ENCODE measurements at places on chromosomes 6 and 20. TPM values are rescaled to one million over a fixed set of nuclear protein-coding genes. Genes with fewer than 3 reads are reported as not detected.

GRCh38 chr6:145626857-145627256 is 108.5 kb downstream of the EPM2A start:
- DNase-seq, result peak; percentile 55

DNA sequence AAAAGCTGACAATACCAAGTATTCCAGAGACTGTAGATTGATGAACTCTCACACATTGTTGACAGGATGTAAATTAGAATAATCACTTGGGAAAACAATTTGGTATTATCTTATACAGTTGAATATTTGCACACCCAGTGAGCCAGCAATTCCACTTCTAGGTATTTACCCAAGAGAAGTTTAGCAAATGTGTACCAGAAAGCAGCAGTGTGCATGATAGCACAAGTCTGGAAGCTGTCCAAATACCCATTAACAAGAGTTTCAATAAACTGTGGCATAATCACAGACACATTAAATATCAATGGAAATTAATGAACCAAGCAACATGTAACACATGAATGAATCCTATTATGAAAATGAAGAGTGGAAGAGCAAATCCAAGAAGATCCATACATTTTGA is 233.6 kb downstream of the TPBG start:
- no peak for DNase-seq

- no peak for DNase-seq
These were observed 95.7 kb downstream of the SLC23A2 start for GRCh38 chr20:4905613-4906012.

- no peak for DNase-seq
These were observed 341.8 kb downstream of the SYNE1 start for GRCh38 chr6:152295346-152295745.

DNA sequence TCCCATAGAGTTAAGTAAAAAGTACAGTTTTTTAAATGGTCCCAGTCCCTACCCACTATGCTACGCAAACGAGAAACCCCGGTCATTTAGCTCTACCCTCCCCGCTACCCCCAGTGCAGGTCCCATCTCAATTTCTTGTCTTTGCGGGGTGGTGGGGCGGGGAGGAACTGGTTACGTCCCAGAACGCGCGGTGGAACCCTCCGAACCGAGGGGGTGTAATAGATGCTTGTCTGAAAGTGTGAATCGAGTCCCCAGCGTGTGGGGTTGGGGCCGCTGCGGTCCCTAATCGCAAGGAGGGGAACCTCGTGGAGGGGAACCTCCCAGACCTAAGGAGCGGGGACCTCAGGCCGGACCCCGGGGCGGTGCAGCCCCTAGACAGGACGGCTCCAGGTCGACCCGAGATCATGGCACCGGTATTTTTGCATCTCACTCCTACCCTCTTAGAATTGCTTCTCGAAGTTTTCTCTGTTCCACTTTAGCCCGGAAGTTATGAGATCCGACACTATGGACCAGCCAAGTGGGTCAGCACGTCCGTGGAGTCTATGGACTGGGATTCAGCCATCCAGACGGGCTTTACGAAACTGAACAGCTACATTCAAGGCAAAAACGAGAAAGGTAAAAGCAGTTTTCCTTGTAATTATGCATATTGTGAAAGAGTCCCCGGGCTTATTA is 779 bp downstream of the HEBP2 start:
- no peak for DNase-seq

The HNF4A gene
- total RNA-seq, result not detected

The CLPSL1 gene
- total RNA-seq, result not detected

The GNAS-AS1 gene
- 0.22 TPM for total RNA-seq
